Prostate gland (tissue), 2 donors: ENCODE measurements at places on chromosomes 16 and 17. TPM values are rescaled to one million over a fixed set of nuclear protein-coding genes. Genes with fewer than 3 reads are reported as not detected.

DNA sequence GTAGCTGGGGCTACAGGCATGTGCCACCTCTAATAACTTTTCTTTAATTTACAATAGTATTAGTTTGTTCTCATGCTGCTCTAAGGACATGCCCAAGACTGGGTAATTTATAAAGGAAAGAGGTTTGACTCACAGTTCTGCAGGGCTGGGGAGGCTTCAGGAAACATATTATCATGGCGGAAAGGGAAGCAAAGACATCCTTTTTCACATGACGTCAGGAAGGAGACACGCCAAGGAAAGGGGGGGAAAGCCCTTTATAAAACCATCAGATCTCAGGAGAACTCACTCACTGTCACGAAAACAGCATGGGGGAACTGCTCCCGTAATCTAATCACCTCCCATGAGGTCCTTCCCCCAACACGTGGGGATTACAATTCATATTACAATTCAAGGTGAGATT, 18.3 kb downstream of the IL4R start:
- no peak overlapping the region for H3K4me3 ChIP-seq
- H3K27me3 ChIP-seq, result no peaks in the 10 kb centered on the region
- peaks cover 7% of the 10 kb centered on the region for H3K4me1 ChIP-seq
- peak overlapping the region; percentile 80 for H3K27ac ChIP-seq
- no peaks in the 10 kb centered on the region for H3K36me3 ChIP-seq

GRCh38 chr17:62098623-62099231, 33.6 kb upstream of the MED13 start:
- H3K27ac ChIP-seq, result no peak overlapping the region
- H3K4me1 ChIP-seq, result no peaks in the 10 kb centered on the region
- no peak overlapping the region for H3K4me3 ChIP-seq
- no peaks in the 10 kb centered on the region for H3K27me3 ChIP-seq
- DNase-seq, result no peak

DNA sequence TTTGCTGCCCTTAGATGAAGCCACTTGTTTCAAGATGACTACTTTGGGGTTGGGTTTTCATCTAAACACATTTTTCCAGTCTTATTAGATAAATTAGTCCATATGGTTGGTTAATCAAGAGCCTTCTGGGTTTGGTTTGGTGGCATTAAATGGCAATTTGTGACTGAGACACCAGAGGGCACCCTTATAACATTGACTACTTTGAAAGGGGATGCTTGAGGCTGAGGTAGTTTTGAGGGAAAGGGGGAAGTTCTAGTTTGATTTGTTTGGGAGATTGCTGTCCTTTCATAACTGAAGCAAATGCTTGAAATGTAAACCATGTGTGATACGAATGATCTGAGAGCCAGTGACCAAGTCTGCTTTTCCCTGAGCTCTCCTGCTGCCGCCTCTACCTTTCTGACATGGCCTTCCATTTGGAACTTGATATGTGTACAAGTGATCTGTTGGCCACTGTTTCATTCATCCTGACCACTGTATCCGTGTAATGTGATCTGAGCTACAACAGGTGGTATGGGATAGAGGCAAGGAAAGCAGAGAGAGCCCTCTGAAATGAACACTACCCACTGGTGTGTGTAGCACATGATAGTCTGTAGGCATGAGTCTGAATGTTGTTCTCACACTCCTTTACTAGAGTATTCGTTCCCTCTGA, 5.8 kb upstream of the RARA start:
- no peak for DNase-seq
- H3K4me3 ChIP-seq, result no peak overlapping the region
- no peaks in the 10 kb centered on the region for H3K27me3 ChIP-seq
- H3K36me3 ChIP-seq, result no peaks in the 10 kb centered on the region

DNA sequence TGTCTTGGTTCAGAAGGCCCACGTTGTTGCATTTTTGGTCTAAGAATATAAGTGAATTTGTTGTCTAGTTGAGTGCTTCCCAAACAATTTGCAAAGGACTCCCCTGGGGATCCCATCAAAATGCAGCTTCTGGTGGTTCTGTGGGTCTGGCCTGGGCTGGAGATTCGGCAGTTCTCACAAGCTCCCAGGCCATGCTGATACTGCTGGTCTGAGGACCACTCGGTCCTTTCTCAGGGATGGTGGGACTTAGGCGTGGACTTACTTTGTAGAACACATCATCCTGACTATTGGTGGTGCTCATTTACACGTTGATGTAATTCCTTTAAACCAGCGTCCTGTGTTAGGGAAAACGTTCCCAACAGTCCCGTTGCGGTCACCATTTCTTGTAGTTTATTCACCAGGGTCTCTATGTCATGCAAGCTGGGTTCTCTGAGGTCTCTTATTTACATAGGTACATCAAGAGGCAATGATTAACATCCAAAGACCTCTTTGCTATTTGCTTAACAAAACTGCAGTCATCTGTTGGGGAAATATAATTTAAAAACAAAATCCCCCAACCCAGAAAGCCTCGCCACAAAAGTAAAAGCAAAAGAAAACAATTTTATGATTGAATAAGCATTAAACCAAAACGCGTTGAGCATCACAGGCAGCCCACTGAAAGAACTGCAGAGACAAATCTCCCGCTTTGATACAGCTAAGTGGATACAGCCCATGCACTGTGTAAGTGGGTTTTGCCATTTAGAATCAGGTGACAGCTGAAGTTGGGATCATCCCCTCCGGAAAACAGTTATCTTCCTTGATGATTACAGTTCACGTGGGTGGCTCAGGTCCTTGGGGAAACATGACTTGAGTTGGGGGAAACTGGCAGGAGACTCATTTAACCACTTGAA, 39.0 kb upstream of the SEC14L1 start:
- no peak overlapping the region for H3K27ac ChIP-seq
- no peaks in the 10 kb centered on the region for H3K27me3 ChIP-seq
- no peaks in the 10 kb centered on the region for H3K4me1 ChIP-seq

GRCh38 chr17:40005520-40005919, 9.7 kb upstream of the CSF3 start:
- H3K4me3 ChIP-seq, result no peak overlapping the region
- H3K27me3 ChIP-seq, result no peaks in the 10 kb centered on the region
- H3K36me3 ChIP-seq, result no peaks in the 10 kb centered on the region
- H3K27ac ChIP-seq, result no peak overlapping the region

DNA sequence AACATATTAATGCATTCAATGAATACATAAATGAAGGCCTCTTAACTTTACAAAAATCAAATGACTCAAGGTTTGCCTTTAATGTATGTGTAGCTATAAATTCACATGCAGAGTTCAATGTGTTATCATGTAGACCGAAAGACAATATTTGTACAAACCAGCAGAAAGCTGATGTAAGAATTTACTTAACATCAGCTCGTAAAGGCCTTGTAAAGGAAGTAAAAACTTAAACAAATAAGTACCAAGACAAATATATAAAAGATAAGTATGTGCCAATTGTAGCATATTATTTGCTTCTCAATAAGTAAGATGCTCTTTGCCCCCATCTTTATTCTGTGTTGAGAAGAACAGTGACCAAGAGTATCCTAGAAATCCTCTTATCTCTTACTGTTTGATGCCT, 105.7 kb downstream of the SYCE1L start:
- no peak overlapping the region for H3K4me3 ChIP-seq
- DNase-seq, result no peak
- no peaks in the 10 kb centered on the region for H3K4me1 ChIP-seq
- H3K27me3 ChIP-seq, result no peaks in the 10 kb centered on the region
- H3K27ac ChIP-seq, result no peak overlapping the region
- H3K36me3 ChIP-seq, result no peaks in the 10 kb centered on the region

DNA sequence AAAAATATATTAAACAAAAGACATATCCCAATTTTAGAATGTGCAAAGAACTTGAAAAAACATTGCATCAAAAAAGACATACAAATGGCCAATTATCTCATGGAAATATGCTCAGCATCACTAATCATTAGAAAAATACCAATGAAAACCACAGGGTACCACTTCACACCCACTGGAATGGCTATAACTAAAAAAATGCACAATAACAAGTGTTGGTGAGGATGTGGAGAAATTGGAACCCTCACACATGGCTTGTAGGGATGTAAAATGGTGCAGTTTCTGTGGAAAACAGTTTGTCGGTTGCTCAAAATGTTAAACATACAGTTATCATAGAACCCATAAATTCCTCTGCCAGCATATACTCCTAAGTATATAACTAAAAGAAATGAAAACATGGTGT, 796 bp upstream of the PSMB6 start:
- H3K36me3 ChIP-seq, result peaks cover 3% of the 10 kb centered on the region
- DNase-seq, result no peak
- H3K27ac ChIP-seq, result no peak overlapping the region
- H3K4me3 ChIP-seq, result no peak overlapping the region
- H3K4me1 ChIP-seq, result peaks cover 3% of the 10 kb centered on the region

DNA sequence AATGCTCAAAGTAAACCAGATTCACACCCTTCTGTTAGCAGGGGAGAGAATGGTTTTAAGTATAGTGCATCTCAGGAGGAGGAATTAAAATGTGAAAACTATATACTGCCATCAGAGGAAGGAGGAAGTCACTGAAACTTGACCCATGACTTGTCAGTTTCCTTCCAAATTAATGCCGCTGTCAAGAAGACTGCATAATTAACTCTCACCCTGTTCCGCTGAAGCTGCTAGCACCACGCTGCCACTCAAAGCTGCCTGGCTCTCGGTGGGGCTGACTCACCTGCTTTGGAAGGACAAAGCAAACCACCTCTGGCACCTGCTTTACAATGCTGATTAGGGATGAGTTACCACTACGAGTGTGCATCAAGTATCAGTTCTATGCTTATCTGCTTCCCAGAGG, 37.8 kb upstream of the ULK2 start:
- no peaks in the 10 kb centered on the region for H3K36me3 ChIP-seq
- H3K4me1 ChIP-seq, result no peaks in the 10 kb centered on the region
- H3K27ac ChIP-seq, result no peak overlapping the region
- no peak overlapping the region for H3K4me3 ChIP-seq
- no peak for DNase-seq

GRCh38 chr16:16127469-16128116, 95.7 kb downstream of the ABCC6 start:
- no peak overlapping the region for H3K4me3 ChIP-seq
- DNase-seq, result peak; percentile 51
- no peaks in the 10 kb centered on the region for H3K27me3 ChIP-seq
- H3K36me3 ChIP-seq, result peaks cover 4% of the 10 kb centered on the region
- no peaks in the 10 kb centered on the region for H3K4me1 ChIP-seq

DNA sequence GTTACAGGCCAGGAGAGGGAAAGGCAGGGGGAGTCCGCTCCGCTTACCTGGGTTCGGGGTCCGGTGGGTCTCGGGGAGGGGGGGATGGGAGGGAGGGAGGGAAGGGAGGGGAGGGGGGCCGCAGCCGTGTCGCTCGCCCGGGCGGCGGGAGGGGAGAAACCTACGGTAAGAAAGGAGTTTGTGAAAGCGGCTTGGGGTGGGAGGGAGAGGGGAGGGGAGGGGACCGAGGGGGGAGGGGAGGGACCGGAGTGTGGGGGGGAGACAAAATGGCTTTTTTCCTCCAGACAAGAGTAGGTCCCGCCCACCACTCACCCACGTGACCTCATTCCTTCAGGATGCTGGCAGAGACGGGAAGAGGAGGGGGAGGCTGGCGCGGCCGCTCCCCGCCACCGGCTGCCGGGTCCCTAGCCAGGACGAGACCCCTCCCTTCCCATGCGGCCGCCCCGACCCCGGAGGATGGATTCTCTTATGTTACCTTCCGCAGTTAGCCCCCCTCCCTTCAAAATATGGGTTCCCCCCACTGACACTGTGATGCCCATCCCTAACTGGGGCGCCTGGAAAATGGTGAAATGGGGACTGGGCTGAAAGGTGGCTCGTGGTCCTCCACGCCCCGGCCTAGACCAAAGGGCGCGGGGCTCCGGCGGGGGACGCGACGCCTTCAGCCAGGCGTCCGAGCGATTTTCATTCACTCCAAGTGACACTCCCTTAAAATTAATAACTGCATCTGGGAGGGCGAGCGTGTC, at the start of gene PCGF2:
PCGF2 (minus strand) TSS at position 188 of the 743 bp plus-strand sequence. CDS start 7,934 bp downstream, outside the sequence.
- no peaks in the 10 kb centered on the region for H3K27me3 ChIP-seq
- DNase-seq, result peak; percentile 97
- peaks cover 20% of the 10 kb centered on the region for H3K4me1 ChIP-seq

DNA sequence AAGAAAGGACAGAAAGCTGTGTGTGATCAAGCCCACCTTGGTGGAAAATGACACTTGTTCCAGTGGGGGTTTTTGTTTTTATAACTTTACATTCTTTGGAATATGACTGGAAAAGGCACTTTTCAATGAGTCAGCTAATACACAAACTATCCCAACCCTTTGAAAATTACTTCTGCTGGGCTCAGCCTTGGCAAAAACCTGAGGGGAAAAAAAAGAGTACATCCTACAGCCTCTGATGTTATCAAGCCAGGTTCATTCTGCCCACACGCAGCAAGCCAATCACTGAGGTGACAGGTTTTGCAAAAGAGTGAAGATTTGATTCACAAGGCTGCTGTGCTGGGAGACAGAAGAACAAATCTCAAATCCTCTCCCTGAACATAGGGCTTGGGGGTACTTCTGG, 484.5 kb upstream of the ERCC4 start:
- no peaks in the 10 kb centered on the region for H3K27me3 ChIP-seq
- H3K27ac ChIP-seq, result no peak overlapping the region
- H3K36me3 ChIP-seq, result no peaks in the 10 kb centered on the region

- DNase-seq, result peak; percentile 41
- H3K4me1 ChIP-seq, result peaks cover 7% of the 10 kb centered on the region
- no peaks in the 10 kb centered on the region for H3K36me3 ChIP-seq
- H3K27me3 ChIP-seq, result no peaks in the 10 kb centered on the region
- H3K27ac ChIP-seq, result no peak overlapping the region
These were observed 47.9 kb downstream of the MAPT start for GRCh38 chr17:45942284-45942683.

DNA sequence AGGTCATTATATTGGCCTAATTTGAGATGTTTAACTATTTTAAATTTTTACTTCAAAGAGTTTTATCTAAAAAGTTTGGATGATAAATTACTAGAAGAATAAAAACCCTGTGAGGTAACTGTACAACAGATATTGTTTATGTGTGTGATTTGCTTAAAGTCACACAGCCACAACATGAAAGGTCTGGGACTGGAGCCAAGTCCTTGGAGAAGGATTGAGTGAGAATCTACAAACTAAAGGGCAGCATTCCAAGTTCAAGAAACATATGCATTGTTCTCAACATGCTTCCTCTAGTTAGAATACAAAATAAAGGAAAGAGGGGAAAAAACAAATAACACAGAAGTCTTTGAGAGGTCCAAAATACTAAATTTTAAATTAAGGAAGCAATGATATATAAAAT, 131.5 kb upstream of the MON1B start:
- H3K4me1 ChIP-seq, result no peaks in the 10 kb centered on the region
- H3K36me3 ChIP-seq, result no peaks in the 10 kb centered on the region
- H3K27me3 ChIP-seq, result no peaks in the 10 kb centered on the region
- DNase-seq, result no peak
- H3K4me3 ChIP-seq, result no peak overlapping the region

Gene KRTAP3-2
- total RNA-seq, result not detected

Gene MPHOSPH6
- total RNA-seq, result 23.8 TPM

Gene KLHL10
- total RNA-seq, result 0.14 TPM

Gene ITGA2B
- total RNA-seq, result 0.68 TPM

Gene PRR35
- total RNA-seq, result not detected

Gene CIITA
- total RNA-seq, result 11.7 TPM

Gene TNFRSF17
- total RNA-seq, result 1.0 TPM
